ENCODE measurements at places on chromosomes 12 and 14.

DNA sequence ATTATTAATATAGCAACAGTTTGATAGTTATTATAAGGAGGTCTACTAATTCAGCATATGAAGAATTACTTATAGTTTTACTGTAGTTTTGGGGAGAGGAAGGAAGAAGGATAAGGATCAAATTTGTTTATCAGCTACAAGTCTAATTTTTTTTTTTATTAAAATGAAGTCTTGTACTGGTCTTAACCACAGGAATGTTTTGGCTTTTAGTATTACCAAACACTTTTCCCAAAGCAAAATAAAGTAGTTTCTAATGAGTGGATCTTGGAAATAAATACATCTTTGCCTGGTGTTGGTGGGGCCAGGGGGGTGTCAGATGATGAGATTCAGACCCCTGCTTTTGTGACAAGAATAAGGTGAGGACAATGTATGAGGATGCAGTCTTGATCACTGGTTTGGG lies 57.2 kb upstream of the ZDHHC17 start:
- H3K36me3 ChIP-seq, result no peaks in the 10 kb centered on the region
- peaks cover 3% of the 10 kb centered on the region for H3K27me3 ChIP-seq
- H3K27ac ChIP-seq, result no peak overlapping the region

- peak overlapping the region; percentile 70 for H3K4me3 ChIP-seq
- H3K27ac ChIP-seq, result peak overlapping the region; percentile 96
- H3K36me3 ChIP-seq, result peaks cover 38% of the 10 kb centered on the region
- H3K4me1 ChIP-seq, result peaks cover 92% of the 10 kb centered on the region
- H3K27me3 ChIP-seq, result no peaks in the 10 kb centered on the region
- peak; percentile 26 for DNase-seq
Measured at GRCh38 chr12:44835641-44836379, 40.3 kb downstream of the NELL2 start.

GRCh38 chr12:47297993-47298392 lies 218.2 kb upstream of the AMIGO2 start:
- peaks cover 54% of the 10 kb centered on the region for H3K36me3 ChIP-seq
- no peak for DNase-seq
- H3K27me3 ChIP-seq, result no peaks in the 10 kb centered on the region
- H3K27ac ChIP-seq, result peak overlapping the region; percentile 95

- peaks cover 10% of the 10 kb centered on the region for H3K4me1 ChIP-seq
- peaks cover 8% of the 10 kb centered on the region for H3K36me3 ChIP-seq
- H3K27ac ChIP-seq, result no peak overlapping the region
- no peaks in the 10 kb centered on the region for H3K27me3 ChIP-seq
- DNase-seq, result no peak
Measured at GRCh38 chr12:12990700-12991468, 9.2 kb downstream of the HEBP1 start.

DNA sequence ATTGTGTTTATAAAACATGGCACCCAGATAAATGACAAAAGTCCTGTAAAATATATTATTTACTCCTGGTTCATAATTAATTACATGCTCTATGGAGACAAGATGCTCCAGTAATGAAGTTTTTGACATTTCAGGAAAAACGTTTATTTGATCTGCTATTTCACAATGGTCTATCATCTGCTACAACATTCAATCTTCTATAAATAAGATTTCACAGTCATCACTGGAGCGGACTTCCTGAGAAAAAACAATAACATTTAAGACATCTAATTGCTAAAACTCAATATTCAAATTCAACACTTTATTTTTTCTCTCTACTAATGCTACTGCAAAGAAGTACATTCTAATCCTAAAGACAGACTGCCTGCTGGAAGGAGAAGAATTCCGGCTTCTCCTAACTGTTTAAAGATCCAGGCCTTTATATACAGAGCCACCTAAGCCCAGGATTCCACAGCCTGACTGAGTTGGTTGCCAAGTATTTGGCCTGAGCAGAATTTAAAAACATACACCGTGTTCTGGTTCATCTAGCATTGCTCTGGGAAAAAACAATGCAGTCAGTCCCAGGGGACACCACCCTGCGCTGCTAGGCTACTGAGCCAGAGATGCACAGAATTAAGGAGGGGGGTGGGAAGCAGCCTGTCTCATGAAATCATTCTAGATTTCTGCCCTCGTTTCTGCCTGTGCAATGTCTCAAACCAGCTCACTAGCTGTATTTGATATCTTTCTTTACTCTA lies 58.0 kb downstream of the TMTC1 start:
- H3K4me3 ChIP-seq, result no peak overlapping the region
- DNase-seq, result no peak
- H3K27me3 ChIP-seq, result peaks cover 4% of the 10 kb centered on the region
- H3K27ac ChIP-seq, result no peak overlapping the region
- no peaks in the 10 kb centered on the region for H3K36me3 ChIP-seq

All from activated naive CD8-positive, alpha-beta T cell treated with anti-CD3 and anti-CD28 coated beads for 36 hours (primary cell).